Erythroblast (primary cell): ENCODE measurements at places on chromosomes 5 and 9.

DNA sequence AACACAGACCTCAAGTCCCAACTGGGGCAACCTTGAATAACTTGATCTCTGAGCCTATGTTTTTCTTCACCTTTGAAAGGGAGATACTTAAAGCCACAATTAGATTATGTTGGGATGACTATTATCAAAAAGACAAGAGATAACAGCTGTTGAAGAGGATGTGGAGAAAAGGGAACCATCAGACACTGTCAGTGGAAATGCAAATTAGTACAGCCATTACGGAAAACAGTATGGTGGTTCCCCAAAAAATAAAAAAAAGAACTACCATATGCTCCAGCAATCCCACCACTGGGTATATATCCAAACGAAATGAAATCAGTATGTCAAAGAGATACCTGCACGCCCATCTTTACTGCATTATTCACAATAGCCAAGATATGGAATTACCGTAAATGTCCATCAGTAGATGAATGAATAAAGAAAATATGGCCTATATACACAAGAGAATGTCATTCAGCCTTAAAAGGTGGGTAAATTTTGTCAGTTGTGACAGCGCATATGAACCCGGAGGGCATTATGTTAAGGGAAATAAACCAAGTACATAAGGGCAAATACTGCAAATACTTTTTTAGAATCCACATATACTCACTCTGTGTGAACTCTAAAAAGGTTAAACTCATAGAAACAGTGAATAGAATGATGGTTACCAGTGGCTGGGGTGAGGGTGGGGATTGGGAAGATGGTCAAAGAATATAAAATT is 12.7 kb downstream of the FAT2 start:
- no peak for DNase-seq

DNA sequence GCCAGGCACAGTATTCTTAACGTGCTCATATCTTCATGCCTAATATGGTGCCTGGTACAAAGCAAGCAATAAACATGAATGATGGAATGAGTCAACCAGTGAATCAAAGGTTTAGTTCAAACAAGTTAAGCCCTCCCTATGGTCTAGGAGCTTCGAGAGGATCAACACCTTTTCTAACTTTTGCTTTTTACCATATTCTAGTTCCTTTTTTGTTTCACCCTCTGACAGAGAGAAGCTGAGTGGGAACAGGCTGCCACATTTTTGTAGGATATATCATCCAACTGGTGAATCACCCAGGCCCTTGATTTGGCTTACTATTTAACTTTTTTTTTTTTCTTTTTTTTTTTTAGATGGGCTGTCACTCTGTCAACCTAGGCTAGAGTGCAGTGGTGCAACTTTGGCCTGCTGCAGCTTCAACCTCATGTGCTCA is 39.3 kb upstream of the TNC start:
- no peak for DNase-seq

- DNase-seq = no peak
Measured at GRCh38 chr5:53161876-53162275, 52.3 kb upstream of the MOCS2 start.

DNA sequence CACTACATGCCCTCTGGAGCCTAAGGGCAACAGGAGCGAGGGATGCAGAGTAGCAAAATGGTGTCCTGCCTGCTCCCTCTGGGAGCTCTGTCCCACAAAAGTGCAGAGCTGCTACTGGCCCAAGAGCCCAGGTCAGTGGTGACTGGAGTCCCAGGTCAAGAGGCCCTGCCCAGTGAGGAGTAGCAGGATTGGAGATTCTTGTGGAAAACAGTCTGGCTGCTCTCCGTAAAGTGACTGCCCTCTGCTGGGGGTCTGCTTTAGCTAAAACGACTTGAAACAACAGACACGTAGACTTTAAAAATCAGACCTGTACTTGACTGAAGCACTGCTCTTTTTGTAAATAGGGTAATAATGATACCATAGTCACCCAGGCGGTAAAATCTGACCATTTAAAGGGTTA is 917.0 kb downstream of the MAT2B start:
- DNase-seq = peak; percentile 22

- no peak for DNase-seq
Measured at GRCh38 chr9:21385131-21385670, at the start of gene IFNA2. Gene IFNA2, minus strand, starts transcription at chr9:21385398. Its CDS starts 69 bp downstream, at chr9:21385329.

GRCh38 chr9:14616188-14616982 is 76.8 kb downstream of the ZDHHC21 start:
- DNase-seq = peak; percentile 64

DNA sequence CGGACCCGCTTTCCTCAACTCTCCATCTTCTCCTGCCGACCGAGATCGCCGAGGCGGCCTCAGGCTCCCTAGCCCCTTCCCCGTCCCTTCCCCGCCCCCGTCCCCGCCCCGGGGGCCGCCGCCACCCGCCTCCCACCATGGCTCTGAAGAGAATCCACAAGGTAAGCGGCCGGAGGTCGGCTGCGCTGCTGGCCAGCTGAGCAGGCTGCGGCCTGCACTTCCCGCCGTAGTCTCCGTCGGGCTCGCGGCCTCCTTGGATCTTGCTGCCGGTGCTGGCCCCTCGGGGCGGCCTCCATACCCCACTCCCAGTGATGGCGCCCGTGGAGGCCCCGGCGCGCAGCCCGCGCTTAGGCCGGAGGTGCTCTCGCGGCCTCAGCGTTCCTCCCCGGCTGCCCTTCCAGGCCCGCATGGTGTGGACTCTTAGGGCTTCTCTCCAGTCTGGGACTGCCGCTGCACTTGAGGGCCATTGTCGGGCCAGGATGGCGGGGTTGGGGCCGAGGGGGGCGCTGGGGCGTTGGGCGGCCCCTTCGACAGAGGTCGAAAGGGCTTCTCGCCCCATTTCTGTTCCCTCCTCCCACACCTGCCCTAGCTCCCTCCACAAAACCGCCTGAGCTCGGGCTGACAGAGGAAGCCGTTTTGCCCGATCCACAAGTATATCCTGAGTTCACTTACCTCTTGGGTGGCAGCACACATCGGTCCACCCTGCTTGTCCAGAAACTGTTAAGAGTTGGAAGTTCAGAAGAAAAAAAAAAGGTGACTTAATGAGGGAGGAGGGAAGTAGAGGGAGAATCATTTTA is 714 bp downstream of the UBE2D2 start:
- DNase-seq = peak; percentile 83

- peak; percentile 87 for DNase-seq
Measured at GRCh38 chr5:132495667-132496190, 5.2 kb upstream of the IRF1 start.

GRCh38 chr5:76867827-76868693 is 18.2 kb downstream of the S100Z start:
- DNase-seq = peak; percentile 85

- DNase-seq = no peak
Measured at GRCh38 chr5:158709279-158709678, 390.4 kb downstream of the EBF1 start.

GRCh38 chr5:56964173-56964572 is 12.2 kb upstream of the MIER3 start:
- no peak for DNase-seq

- DNase-seq = no peak
Measured at GRCh38 chr5:53733853-53734252, 173.4 kb downstream of the NDUFS4 start.

DNA sequence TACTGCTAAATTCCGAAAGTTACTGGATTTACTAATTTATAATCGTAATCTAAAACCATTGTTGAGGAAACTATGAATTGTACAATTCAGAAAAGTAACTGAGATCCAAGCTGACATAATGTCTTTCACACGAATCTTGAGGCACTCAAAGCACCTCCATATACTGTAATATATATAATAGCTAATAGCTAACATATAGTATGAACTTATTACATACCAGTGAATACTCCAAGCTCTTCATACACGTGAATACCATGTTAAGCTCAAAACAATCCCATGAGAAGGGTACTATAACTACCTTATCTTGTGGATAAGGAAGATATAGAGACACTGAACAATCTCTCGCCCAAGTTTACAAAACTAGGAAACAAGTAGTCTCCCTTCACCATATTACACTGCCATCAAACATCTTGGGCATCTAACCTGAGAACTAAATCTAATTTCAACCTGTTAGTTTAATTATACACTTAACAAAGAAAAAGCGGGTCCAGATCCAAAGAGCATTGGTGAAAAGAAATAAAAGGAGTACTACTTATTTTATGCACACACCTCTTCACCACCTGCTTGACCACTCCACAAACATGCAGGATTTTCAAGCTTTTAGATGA is 1.0 kb downstream of the NUDCD2 start:
- peak; percentile 66 for DNase-seq

DNA sequence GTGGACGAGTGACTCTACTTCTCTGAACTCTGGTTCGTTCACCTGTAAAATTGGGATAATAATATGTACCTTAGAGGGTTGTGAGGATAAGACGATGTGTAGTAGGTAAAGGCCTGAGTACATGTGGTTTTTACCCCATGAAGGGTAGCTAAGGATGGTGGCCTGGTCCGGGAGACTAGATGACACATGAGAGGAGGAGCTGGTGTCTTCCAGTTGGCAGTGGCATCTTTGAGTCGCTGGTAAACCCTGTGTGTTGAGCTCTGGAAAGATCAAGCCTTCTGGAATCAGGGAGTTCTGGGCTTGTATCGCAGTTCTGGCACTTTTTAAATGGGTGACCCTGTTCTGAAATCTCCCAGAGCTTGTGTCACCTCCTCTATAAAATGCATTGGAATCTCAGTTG is 166.4 kb upstream of the ZNF618 start:
- no peak for DNase-seq

DNA sequence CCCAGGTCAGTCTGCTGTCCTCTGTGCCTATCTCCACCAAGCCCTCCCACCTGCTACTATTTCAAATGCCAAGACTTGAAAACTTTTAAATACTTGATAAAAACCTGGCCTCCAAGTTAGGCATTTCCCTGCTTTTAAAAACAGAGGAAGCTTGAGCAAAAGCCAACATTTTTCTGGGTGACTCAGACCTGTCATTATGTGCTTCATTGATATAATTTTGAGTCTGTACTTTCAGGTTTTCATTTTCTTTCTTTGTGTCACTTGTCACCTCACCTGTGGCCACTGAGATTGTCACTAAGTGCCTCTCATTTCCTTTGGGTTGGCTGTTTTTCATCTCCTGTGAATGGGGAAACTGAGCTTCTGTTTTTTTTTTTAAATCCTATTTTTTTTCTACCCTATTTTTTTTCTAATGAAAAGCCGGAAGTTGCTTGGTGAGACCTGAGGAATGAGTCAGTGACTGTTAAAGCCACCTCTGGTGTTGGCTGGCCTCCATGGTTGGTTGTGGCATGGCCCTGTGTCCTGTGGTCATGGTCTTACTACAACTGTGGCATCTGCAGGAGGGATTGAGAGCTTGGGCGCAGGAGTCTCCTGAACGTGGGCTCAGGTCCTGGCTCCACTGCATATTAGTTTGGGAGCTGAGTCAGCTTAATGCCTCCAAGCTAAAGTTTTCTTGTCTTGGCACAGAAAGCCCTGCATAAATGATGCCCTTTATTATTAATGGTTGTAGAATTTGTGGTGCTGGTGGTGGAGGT is 56.7 kb downstream of the ARHGAP26 start:
- DNase-seq = no peak

- DNase-seq = no peak
Measured at GRCh38 chr5:115398719-115399118, 102.3 kb upstream of the CCDC112 start.

DNA sequence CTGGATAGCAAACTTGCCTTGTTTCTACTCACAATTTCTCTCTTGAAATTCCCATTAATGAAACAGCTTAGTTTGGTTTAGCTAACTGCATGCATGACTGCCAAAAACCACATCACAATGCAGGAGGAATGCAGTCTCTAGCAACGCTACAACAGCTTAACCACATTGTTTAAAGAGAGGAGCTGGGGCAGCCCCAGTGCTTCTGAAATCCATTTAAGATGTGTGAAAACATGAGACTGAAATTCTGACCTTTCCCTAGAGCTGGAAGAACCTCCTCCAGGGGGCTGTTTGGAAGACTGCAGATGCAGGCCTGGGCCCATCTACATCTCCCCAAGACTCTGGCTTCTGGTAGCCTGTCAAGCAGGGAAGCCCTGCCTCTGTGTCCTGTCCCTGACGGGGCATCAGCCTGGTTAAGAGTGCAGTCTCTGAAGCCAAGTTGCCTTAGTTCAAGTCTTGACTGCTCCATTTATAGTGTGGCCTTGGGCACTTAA is 157.1 kb downstream of the ZNF462 start:
- no peak for DNase-seq

- peak; percentile 82 for DNase-seq
Measured at GRCh38 chr9:122158202-122158601, 1.4 kb downstream of the NDUFA8 start.

DNA sequence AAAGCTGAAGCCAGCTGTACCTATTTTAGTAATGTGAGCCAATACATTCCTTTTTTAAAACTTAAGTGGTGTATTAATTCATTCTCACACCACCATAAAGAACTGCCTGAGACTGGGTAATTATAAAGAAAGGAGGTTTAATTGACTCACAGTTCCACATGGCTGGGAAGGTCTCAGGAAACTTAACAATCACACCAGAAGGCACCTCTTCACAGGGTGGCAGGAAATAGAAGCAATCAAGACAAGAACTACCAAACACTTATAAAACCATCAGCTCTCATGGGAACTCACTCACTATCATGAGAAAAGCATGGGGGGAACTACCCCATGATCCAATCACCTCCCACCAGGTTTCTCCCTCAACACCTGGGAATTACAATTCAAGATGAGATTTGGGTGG is 21.0 kb downstream of the ESM1 start:
- DNase-seq = no peak

DNA sequence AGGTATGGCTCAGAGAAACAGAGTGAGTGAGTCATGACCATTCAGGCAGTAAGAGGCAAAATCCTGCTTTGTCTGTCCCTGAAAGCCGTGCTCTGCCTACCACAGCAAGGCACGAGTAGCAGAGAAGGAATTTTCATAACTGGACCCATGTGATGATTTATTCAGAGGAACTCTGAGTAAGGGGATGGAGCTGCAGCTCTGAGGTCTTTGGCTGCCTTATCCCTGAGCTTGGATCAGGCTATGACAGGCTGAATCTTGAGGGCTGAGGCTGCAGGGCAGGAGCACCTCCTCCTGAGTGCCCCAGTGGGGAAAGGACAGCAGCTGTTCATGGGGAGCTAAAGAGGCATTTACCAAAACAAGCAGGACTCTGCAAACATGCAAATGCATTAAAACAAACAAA is 183.4 kb downstream of the PAPPA start:
- DNase-seq = no peak

DNA sequence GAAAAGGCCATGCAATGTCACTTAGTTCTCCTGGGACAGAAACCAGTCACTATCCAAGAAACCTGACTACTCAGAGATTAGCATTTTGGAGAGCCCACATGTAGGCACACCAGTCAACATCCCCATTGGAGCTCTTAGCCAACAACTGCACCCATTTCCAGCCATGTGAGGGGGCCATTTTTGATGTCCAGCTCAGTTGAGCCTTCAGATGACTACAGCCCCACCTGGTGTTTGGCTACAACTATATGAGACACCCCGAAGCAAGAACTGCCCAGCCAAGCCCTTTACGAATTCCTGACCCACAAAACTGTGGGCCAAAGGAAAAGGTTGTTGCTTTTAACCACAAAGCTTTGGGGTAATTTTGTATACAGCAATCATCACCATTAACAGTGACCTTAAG is 300.1 kb downstream of the ASTN2 start:
- no peak for DNase-seq

DNA sequence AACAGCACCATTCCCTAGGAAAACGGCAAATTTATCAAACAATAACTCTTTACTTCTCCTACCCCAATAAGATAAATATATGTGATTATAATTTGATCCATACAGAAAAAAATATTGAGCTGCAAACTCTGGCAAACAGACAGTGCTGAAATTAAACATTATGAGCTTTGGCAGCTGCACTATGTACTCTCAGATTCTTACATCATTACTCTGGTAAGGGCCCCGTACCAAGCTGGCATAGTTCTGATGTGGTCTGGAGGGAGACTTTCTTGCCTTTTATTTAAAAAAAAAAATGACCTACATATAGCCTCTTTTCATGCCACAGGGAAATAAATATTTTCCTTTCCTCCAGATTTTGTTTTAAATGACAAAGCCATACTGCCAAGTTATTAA is 95.0 kb downstream of the NR6A1 start:
- no peak for DNase-seq
